GM23248 (cell line): ENCODE measurements at places on chromosomes 1 and 21.

GRCh38 chr1:209815490-209815889, 9.5 kb upstream of the IRF6 start:
- DNase-seq = no peak

- no peak for DNase-seq
These were observed 23.2 kb downstream of the CRCT1 start for GRCh38 chr1:152537496-152537895.

DNA sequence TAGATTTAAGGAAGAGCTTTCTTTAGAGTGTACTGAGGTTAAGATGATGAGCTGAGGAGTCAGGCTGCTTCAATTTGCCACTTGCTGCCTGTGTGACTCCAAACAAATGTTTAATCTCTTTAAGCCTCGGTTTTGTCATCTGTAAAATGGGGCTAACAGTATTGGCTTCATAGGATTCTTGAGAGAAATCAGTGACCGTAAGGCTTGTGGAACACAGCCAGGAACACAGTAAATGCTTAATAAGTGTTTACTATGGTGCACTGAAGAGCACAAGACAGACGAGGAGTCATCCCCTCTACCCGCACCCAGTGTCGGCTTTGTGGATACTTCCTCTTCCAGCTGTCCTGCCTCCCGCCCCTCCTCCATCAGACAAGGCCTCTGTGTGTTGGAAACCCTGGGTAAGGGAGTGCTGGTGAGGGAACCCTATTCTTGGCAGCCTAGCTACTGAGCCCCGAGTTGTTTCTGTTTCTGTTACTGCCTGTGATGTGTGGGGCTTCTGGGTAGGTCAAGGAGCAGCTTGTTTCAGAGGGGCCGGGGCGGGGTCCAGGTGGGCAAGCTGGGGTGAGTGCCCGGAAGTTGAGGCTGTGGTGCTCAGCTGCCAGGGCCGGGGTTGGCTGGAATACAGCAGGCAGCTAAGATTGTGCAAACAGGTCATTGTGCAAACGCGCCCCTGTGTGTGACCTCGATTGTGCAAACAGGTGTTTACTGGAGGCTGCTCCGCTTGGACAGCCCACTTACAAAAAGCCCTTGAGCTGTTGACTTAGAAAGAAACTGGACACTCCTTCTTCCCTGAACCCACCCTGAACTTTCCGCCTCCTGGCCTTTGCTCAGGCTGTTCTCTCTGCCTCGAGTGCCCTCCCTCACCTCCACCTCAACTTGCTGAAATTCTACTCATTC, 4.0 kb upstream of the CSF3R start:
- DNase-seq = no peak

GRCh38 chr1:212980123-212980785, 29.9 kb downstream of the VASH2 start:
- peak; percentile 48 for DNase-seq

DNA sequence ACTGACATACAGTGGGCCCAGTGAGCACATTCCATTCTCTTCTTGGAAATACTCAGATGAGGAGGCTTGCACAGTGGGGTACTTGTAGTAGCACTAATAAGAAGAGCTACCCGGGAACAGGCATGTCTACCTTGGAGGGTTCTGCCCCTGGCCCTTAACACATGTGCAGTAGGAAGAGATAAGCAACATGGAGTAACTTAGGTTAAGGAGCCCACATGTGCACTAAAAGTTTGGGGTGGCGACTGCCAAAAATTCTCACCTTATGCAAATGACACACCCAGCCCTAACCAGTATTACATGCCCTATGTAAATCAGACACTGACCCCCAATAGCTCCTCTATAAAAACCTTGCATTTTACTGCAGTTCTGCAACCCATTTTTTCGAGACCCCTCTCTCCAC, 1313.3 kb downstream of the KCNT2 start:
- DNase-seq = no peak
